ENCODE measurements at places on chromosomes 12 and 14.

GRCh38 chr14:100474196-100474595 lies 113.0 kb downstream of the BEGAIN start:
- DNase-seq, result no peak

DNA sequence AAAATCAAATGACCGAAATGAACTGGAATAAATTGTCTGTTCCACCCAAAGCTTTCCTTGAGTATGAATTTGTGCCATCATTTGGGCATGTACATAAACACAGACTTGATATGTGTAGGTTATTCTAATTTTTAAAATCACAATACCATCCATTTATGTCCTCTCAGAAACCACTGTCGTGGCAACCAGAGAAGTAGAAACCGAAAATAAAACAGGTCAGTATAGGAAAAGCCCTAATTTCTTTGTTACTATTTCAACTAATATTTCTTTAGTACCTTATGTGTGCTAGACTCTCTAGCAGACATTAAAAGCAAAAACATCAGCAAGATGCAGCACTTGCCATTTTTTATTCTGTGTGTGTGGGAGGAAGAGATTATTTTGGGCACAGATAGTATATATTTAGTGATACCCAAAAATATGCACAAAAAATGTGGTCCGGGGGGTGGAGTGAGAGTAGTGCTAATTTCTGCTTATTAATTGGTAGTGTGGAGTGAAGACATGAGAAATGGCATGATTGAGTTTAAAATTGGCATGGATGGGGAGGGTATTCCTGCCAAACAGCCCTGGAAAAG lies 130.8 kb upstream of the CNTN1 start:
- DNase-seq, result no peak

- DNase-seq, result no peak
These were observed 7.0 kb downstream of the PPP1R12A start for GRCh38 chr12:79927772-79928474.

- DNase-seq, result no peak
These were observed 5.3 kb upstream of the TMEM119 start for GRCh38 chr12:108602976-108603704.

- DNase-seq, result no peak
These were observed 423.2 kb downstream of the RERGL start for GRCh38 chr12:17666641-17667324.

GRCh38 chr14:65336191-65336591 lies 76.3 kb upstream of the FUT8 start:
- DNase-seq, result no peak

- DNase-seq, result no peak
These were observed 28.7 kb downstream of the MAPKAPK5 start for GRCh38 chr12:111870706-111871105.

GRCh38 chr14:92676403-92677086 lies 71.9 kb downstream of the LGMN start:
- DNase-seq, result no peak

GRCh38 chr14:29671034-29671433 lies 256.6 kb downstream of the PRKD1 start:
- DNase-seq, result no peak

- no peak for DNase-seq
These were observed 259.7 kb downstream of the NELL2 start for GRCh38 chr12:44616402-44616801.

- DNase-seq, result no peak
These were observed 3.5 kb upstream of the ASB8 start for GRCh38 chr12:48160807-48161206.

DNA sequence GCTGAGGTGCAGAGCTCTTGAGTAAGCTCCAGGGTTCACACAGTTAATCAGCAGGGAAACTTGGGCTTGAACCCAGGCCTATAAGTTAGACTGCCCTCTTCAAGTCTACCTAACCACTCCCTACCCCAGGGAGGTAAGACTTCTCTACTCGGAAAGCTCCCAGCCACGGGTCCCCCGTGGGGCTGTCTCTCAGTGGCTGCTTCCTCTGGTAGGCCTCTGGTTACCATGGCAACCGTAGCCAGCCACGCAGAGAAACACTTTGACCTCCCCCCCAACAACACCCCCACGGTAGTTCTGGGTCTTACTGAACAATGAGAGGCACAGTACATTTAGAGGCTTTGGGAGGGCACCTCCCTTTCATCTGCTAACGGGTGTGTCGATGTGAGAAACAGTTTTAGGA lies 245.2 kb downstream of the AACS start:
- no peak for DNase-seq

DNA sequence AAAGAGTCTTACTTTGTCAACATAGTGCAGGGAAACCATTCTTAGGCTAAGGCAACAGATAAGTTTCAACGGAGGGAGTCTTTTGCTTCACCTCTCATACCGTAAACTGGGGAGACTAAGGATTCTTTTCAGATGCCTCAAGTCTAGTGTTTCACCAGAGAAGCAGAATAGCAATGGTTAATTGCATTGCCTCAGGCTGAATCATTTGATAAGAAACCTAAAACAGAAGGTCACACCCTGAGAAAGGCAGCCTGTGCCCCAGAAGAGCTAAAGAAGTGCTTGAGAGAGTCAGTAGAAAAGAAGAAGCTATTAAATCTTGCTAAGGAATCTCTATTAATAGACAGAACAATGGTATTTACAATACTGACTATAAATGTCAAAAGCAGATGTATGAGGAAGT lies 21.8 kb upstream of the ATXN7L3B start:
- no peak for DNase-seq

DNA sequence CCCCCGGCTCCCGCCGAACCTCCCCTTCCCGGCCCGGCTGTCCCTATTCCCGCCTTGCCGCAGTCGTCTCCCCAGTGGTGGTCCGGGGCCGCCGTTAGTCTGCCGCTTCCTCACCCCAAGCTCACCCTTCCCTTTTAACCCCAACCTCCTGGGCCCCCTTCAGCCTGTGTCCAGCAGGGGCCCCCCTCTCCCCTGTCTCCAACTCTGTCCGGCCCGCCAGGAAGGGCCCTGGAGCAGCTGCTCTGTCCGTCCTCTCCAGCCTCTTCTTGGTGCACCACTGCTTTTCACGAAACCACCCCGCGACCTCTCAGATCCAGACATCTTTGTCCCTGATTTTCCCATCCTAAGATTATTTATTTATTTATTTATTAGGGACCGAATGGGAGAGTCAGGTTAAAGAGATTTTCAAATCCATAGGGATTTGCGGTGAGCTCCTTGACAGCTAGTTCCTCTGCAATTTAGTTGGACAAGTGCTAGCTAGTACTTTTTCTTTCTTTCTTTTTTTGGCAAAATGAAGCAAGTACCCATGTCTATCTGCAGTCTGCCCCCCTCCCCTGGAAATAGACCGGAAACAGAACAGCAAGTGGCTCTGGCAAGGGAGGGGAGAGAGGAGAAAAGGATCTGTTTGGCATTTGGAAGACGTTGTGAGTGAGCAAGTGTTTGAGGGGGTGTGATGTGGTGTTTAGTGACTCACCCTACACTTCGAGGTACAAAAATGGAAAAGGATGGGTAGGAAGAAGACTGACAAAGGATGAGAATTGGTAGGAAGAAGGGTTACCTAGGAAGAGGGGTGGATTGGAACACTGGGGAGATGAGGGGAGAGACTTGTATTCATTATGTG lies 632 bp downstream of the UBR7 start:
- DNase-seq, result peak; percentile 19

DNA sequence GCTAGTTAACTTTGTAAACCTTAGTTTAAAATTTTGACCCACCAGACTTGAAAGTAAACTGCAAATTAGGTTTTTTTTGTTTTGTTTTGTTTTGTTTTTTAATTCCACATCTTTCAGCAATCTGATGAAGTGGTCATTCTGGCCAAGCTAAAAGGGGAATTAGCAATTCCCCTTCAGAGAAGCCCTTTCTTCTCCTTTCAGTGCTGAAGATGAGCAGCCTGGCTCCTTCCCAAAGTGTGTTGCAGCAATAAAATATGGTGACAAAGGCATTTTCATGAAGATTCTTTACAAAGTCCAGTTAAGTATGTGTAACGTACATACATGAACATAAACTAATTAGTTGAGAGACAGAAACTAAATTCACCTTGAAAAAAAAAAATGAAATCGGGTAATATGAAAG lies 380.1 kb downstream of the NOVA1 start:
- no peak for DNase-seq

GRCh38 chr12:120818416-120818815 lies 85.7 kb downstream of the SPPL3 start:
- DNase-seq, result no peak

DNA sequence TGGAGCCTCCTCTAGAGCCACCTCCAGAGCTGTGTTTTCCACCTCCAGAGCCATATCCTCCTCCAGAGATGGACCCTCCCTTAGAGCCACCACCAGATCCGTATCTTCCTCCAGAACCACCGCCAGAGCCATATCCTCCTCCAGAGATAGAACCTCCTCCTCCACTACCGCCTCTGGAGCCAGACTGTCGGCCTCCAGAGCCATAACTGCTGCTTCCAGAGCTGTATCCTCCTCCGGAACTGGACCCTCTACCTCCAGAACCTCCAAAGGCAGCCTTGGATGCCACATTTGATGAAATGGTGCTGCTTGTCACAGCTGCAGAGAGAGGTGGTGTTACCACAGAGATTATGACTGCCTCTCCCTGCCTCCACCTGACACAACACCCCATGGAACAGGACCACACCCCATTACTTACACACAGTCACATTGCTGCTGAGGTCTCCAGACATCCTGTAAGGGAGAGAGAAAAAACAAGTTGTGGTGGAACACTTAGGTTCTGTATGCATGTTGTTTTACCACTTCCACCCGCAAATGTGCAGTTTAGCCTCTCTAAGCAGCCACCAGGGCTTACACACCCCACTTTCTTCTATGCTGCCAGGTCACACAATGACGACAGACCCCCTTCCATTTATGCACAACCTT lies 6.8 kb downstream of the KRT2 start:
- no peak for DNase-seq

DNA sequence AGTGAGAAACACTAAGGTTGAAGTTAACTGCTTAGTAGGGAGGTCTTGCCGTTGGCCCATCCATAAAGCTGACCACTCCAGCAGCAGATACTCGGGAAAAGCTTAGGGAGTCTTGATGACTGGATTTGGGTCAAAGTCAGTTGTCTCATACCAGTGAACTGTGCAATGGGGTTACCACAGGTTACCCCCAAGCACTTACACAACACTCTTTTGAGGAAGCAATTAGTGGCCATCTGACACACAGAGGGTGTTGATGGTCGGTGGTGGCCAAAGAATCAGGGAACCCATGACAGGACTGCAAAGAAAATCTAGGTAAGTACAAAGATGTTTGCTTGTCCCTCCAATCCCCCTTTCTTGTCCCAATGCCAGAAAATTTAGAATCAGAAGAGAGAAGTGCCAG lies 410.2 kb downstream of the APAF1 start:
- no peak for DNase-seq

DNA sequence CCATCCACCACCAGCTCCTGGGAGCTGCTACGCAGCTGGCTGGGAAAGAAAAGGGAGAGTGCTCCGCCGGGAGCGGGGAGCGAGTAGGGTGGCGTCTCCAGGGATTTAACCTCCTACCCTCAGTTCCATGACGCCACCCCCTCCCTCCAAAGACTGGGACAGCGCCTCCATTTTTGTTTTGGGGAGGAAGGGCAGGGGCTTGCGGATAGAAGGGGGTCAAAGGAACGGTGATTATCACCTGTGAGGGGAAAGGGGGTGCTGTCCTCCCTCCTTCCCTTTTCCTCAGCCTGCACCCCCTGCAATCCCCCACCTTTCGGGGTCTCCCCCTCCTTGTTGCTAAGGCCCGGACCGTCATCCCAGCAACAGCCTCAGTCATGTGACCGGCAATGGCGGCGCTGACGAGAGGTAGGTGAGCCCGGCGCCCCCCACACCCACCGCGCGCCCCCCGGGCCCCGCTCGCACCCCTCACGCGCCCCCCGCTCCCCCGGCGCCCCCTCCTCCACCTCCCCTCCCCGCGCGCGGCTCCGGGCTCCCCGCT lies at the start of gene DTX3:
DTX3 (plus strand) TSS at position 371 of the 538 bp plus-strand sequence. CDS start 1,694 bp downstream, outside the sequence.
- DNase-seq, result peak; percentile 15

DNA sequence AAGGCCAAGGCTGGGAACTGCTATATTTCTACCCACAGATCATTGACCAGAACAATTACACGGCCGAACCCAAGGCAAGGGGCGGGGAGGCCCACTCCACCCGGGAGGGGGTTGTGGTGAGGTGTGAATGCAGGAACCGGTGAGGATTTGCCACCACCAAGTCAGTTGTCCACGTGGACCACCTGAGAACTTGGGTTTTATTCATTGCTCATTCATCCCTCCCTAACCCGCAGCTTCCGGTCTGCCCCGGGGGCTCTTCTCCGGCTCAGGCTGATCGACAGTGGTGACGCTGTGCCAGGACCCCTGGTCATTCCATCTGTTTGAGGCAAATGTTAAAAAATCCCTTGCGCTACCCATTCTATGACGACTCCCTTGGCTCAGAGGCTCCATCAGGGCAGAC lies 127.7 kb upstream of the RTL1 start:
- no peak for DNase-seq

DNA sequence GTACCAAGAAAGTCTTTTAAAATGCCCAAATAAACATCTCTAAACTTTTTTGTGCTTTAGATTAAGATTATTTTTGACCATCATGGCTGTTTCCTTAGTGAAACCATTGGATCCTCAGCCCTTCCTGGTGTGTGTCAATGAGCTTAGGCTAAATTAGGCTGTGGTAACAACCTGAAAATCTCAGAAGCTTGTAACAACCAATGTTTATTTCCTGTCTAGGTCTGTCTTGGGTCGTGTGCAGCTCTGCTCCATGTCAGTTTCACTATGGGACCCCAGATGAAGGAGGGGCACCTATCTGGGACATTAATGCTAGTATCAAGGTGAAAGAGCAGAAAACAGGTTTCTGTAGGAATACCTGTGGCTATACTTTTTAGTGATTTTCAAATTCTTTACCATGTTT lies 49.9 kb downstream of the KCNMB4 start:
- no peak for DNase-seq

GRCh38 chr14:45251912-45252311 lies 1.1 kb downstream of the MIS18BP1 start:
- DNase-seq, result peak; percentile 32

DNA sequence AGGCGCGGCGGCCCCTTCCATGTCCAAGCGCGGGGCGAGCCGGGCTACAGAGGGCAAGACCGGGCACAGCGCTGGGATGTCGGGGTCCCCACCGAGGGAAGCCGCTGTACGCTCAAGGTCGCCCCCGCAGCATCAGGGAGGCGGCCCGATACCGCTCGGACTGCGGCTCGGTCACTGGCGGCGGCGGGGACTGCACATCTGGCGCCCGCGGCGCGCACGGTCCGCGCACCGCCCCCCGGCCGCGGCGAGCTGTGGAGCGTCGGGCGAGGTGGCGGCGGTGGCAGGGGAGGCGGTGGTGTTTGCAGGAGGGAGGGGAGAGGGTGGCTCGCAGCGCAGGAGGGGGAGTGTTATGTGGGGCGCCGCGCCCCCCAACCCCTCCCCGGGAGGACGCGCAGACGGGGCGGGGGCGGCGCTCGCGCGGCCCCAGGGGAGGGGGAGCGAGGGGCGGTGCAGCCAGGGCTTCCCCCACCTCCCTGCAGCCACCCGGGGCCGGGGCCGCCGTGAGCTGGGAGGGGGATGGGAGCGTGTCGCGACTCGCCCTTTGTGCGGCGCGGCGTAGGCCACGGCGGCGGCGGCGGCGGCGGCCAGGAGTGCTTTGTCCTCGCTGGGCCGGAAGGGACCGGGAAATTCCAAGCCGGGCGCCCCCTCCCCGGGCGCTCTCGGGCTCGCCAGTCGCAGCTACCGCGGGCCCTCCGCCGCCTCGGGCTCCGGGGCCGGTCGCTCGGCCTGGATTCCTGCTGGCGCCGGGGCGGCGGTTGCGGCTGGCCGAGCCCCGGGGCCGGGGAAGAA lies at the start of gene NUAK1:
NUAK1 (minus strand) TSS at position 322 of the 789 bp plus-strand sequence; CDS start at position 21, 301 bp downstream.
- peak; percentile 62 for DNase-seq

- no peak for DNase-seq
These were observed 55.8 kb downstream of the SRRM4 start for GRCh38 chr12:119036878-119037825.

GRCh38 chr14:103385929-103386712 lies 906 bp downstream of the MARK3 start:
- DNase-seq, result peak; percentile 33

- DNase-seq, result no peak
These were observed 85.7 kb upstream of the LMO3 start for GRCh38 chr12:16691624-16692023.
